ENCODE measurements at places on chromosomes 5 and 9.
A peak's percentile ranks its signal among the peaks of the same experiment; 100 is the strongest.

GRCh38 chr5:120457839-120458507, 6.1 kb upstream of the PRR16 start:
- DNase-seq: peak; percentile 64

GRCh38 chr9:35048511-35048910, 23.9 kb downstream of the VCP start:
- DNase-seq: no peak

GRCh38 chr5:10684303-10685086, 76.5 kb downstream of the DAP start:
- DNase-seq: no peak

DNA sequence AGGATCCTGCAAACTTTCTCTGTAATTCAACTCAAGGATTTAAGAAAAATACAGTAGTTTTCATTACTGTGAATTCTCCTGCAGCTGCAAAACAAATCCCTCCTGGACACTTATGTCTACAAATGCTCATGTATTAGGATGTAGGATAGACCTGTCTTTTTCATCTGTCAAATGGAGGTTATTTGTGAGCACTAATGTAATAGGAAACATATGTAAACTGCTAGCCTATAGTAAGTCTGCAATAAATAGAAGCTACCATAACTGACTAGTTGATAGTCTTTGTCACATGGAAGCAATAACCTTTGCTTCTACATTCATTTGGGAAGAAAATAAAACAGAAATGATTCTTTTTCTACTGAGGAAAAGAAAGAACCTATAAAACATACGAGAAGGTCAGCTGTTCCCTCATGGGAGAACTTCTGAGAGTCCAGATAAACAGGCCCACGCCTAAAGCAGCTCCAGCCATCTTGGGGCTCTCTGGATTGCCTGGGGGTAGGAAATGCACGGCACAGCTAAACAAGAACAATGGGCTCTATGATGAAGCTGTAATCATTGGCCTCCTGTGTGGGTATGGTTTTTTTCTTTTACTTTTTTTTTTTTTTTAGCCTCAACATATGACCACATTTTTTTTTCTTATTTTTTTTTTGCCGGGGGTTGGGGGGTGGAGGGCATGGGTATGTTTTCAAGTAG, 6.2 kb downstream of the KCNV2 start:
- DNase-seq: no peak

- DNase-seq: no peak
Observed at GRCh38 chr5:79588696-79589095, 23.5 kb upstream of the TENT2 start.

DNA sequence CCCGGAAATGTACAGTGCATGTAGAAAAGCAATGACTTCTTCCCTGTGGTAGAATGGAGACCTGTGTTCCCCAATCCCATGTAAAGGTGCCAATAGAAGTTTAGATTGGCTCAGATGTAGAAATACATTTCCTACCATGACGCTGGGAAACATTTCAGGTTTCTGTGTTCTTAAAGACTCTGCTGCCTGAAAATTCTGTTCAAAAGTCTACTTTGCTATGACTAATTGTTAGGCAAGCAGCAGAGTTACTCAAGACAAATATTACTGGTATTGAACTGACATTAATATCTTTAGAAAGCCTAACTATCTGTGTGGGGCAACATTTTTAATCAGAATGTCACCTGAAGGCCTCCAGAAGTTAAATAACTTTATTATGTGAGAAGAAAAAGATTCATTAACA, 75.5 kb upstream of the ELL2 start:
- no peak for DNase-seq

GRCh38 chr9:84791643-84792042, 122.1 kb downstream of the NTRK2 start:
- no peak for DNase-seq

GRCh38 chr9:28668158-28668557, 1094.9 kb upstream of the C9orf72 start:
- DNase-seq: no peak

DNA sequence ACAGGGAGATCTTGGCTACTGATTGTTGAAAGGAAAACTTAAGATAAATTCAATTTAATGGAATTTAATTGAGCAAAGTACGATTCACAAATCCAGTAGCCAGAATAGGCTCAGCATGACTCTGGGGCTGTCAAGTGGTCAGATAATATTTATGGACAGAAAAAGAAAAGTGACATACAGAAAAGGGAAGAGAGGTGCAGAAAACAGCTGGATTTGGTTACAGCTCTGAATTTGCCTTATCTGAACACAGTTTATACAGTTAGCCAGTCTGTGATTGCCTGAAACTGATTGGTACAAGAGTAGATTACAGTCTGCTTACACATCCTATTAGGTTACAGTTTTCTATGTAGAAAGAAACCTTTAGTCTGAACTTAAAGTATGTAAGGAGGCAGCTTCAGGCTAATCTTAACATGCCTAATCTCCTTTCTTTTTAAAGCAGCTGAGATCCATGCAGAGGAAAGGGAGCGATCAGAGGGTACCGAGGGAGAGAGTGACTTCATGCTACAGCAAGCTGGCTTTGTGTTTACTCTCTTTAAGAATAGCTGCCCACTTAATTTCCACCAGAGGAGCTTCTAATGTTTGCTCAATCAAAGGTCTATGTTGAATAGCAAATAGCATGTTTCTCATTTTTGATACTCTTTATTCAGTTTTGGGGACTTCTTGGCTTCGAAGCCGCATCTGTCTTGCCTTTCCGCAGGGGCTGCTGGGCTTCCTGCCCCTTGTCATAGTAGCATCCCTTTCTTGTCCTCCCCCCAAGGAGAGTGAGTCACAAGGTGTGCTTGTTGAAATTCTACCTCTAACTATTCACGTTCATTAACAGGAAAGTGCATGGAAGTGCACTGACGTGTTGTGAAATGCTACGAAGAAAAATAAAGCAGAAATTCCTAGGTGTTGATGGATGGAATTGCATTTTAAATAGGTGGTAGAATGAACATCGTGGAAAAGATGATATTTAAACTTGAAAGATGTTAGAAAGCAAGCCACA, 761.2 kb downstream of the TAF11L14 start:
- no peak for DNase-seq

DNA sequence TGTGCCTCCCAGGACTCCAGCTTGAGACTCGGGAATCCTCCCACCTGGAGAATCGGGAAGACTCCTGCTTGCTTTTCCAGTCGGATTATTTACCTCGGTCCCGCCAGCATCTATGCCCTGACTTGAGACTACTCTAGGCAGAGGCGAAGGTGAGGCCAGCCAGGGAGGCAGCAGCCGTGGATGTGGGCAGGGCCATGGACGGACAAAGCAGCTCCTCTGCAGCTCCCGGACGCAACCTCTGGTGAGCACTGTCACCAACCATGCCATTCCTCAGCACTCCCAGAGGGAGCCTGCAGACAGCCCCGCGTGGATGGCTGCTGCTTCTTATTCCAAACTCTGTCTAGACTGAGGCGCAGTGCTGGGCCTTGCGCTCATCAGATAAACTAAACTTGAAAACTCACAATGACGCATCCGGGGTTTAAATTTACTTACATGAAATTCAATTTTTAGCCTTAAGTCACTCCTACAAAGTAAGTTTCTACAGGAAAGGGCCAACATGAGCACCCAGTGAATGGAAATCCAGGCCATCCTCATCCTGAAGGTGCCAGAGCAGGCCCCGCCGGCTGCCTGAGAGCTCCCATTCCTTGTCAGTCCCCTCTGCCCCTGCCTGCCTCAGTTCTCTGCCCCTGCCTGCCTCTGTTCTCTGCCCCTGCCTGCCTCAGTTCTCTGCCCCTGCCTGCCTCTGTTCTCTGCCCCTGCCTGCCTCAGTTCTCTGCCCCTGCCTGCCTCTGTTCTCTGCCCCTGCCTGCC, 17.8 kb downstream of the MED10 start:
- DNase-seq: no peak

GRCh38 chr5:74378464-74378863, 262.1 kb downstream of the ENC1 start:
- DNase-seq: no peak

- DNase-seq: peak; percentile 82
Observed at GRCh38 chr5:150175536-150175935, 9.0 kb downstream of the CDX1 start.

DNA sequence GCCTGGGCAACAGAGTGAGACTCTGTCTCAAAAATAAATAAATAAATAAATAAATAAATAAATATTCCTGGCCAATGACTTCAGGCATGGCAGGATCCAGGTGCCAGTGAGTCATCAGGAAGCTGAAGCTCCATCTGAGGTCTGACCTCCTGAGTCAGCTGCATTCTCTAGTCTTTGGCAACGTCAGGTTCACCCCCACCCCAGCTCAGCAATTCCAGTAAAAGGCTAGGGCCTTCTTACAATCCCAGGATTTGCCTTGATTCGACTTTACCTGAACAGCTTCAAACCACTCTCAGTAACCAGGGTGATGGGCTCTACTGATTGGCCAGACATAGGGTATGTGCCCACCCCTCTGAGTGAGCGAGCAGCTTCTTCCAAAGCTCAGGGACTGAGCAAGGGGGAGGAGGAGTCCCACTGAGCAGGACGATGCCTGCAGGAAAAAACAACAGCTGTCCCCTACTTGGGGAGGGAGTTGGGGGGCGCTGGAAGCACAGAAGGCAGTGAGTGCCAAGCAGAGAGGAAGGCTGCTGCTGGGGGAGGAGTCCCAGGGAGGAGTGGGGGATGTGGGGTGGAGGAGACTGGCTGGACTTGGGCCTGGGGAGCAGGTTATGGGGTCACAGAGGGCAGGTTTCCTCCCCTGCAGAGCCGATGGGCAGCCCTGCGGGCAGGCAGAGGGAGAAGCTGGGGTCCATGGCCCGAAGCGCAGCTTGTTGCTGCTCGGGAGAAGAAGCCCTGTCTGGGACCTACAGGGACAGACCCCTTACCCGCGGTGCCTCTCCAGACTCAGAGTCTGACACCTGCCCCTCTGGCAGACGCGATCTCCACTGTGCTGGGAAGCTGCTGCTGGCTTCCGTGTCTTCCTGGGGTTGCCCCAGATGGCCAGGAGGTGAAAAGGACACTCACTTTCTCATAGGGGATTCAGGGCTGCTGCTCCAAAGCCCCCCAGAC, 25.9 kb upstream of the UNC5A start:
- DNase-seq: peak; percentile 84

DNA sequence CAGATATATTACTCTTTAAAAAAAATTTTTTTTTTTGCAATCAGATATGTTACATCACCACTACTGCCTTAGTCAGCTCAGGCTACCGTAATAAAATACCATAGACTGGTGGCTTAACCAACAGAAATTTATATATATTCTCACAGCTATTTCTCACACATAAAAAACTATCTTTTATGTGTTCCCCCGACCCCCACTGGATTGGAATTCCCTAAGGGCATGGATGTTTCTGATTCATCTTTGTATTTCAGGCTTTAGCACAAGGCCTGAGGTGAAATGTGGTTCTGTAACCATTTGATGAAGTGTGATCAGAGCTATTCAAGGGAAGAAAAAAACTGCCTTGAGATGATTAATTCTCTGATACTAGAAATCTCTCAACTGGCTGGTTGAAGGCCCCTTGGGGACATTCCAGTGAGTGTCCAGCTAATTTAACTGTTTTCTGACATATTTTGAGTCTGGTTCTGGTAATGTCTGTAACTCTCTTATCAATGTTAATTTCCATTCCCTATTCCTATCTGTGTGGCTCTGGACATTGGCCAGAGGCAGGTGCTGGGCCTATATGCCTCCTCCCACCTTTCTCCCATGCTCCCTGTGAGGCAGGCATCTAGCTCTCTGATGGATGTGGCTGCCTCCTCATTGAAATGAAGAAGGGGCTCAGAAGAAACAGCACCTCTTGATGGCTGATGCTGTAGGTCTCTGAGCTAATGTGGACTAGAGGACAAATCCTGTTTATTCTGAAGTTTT, 2.5 kb downstream of the CD14 start:
- no peak for DNase-seq

- peak; percentile 90 for DNase-seq
Observed at GRCh38 chr5:162209005-162209605, 141.5 kb downstream of the GABRG2 start.

- no peak for DNase-seq
Observed at GRCh38 chr5:133387091-133387490, 225.2 kb downstream of the FSTL4 start.

- DNase-seq: no peak
Observed at GRCh38 chr9:134916161-134916665, 1.5 kb downstream of the FCN1 start.

GRCh38 chr5:35483780-35484179, 133.9 kb upstream of the SPEF2 start:
- no peak for DNase-seq

DNA sequence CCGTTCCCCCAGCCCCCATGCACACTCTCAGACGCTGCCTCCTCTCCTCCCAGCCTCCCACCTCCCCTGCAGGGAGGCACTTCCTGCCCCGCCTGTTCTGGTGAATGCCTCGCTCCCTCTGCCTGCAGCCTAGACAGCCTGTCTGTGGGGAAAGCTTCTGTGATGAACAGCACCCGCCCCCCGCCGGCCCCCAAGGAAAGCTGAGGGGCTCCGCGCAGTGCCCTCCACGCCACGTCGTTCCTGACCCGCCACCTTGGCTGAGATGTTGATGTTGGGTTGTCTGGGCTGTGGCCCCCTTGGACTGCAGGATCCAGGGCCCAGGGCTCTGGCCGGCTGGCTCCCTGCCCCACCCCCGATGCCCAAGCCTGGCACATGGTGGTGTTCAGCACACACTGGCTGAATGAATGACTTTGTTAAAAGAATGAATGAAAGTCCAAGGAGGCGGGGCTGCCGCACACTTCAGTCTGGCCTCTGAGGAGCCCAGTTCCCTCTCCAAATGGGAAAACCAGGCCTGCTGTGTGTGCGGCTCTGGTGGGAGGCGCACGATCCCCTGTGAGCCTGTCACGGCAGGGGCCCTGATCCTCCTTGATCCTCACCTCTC, 2.1 kb upstream of the MYMK start:
- DNase-seq: peak; percentile 84

GRCh38 chr9:134740071-134740470, 98.5 kb downstream of the COL5A1 start:
- no peak for DNase-seq

DNA sequence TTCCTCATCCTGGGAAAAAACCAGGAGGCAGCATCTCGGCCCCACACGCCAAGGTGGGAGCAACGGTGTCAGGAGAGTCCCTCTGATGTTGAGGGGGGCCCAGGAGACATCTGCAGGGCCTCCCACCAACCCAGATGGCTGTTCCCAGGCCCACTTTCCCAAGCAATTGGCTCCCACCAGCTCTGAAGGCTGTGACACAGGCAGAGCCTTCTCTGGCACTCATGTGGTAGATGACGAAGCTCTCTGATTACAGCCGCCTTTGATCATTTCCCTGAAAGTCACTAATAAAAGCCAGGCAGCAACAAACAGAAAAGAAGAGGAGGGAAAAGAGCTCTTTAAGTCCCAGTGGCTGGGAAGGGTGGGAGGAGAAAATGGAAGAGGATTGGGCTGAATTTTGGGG, 226.5 kb downstream of the CDK5RAP2 start:
- no peak for DNase-seq

DNA sequence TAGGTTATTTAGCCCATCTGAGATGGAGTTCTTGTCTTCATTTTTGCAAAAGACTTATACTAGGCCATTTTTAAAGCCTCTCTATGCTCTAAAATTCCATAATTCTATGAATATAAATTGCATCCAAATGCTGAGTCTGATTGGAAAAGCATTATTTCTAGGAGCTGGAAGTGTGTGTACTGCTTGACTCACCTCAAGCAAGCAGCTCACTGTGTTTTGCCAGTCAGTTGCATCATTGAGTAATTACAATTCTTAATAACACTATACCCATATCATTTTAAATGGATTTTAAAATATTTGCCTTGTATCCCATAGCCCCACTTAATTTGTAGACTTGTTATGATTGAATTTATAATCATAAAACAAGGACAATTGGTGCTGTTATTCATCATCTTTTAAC, 161.0 kb downstream of the PAM start:
- no peak for DNase-seq

GRCh38 chr5:168931638-168932345, 352.6 kb upstream of the PANK3 start:
- DNase-seq: no peak
